AG20443 (cell line): ENCODE measurements at places on chromosomes 12 and 14.

DNA sequence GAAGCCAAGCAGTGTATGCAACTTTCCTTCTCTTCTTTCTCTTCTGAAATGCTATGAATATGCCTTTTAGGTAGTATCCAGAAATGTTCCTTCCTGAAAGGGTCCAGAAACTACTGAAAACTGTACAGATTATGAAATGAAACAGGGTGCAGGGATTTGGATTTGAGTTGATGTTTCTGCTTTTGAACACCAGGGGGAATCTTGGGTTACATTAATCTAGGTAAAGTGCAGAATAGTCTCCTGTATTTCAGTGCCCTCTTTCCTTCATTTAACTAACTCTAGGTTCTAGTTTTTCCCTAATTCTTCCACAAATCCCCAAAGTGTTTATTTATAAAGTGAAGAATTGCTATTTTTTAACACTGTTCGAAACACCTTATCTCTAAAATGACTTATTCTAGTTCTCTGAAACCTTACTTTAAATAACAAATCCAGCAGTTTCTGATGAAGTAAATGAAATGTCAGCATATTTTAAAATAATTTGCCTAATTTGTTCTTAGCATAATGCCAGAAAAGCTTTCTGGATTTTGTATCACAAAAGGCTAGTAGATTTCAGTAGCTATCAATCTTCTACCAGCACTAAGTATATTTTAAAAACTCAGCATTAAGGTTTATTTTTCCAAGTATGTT lies 111.9 kb downstream of the LRRK2 start:
- DNase-seq: peak; percentile 52

DNA sequence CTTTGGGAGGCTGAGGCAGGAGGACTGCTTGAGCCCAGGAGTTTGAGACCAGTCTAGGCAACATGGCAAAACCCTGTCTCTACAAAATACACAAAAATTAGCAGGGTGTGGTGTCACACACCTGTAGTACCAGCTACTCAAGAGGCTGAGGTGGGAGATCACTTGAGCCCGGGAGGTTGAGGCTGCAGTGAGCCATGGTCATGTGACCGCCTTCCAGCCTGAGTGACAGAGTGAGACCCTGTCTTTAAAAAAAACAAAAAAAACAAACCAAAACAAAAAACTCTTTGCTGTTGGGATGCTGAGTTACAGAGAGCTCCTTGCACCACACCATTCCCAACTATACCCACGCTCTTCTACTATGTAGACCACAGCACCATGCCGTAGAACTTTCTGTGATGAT lies 221.2 kb downstream of the PPM1H start:
- DNase-seq: no peak

DNA sequence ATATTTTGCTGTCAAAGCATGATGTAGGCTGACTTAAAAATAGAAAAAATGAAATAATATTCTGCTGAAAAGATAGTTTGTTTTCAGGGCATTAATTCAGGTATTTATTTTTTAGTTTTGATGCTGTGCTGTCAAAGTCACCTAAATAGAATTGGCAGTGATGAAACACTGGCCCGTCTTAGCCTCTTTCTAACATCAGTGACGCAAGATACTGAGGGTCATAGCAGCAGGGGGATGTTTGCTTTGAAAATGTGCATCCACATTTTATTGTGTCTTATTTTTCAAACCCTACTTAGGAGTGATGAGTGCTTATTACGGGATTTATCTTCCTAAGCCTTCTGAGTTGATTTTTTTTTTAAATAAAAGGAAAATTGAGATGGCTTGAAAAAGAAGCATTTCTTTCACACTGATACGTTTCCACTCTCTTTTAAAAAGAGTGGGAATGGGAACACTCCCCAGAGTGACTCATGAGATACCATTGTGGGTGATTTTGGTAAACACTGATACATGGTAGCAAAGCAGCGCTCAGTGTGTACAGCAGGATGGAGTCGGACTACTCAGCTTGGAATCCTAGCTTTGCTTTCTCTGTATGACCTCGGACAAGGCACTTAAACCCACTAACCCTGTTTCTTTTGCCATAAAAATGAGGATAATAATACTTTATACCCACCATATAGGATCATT lies 290.8 kb downstream of the ERC1 start:
- DNase-seq: peak; percentile 60

DNA sequence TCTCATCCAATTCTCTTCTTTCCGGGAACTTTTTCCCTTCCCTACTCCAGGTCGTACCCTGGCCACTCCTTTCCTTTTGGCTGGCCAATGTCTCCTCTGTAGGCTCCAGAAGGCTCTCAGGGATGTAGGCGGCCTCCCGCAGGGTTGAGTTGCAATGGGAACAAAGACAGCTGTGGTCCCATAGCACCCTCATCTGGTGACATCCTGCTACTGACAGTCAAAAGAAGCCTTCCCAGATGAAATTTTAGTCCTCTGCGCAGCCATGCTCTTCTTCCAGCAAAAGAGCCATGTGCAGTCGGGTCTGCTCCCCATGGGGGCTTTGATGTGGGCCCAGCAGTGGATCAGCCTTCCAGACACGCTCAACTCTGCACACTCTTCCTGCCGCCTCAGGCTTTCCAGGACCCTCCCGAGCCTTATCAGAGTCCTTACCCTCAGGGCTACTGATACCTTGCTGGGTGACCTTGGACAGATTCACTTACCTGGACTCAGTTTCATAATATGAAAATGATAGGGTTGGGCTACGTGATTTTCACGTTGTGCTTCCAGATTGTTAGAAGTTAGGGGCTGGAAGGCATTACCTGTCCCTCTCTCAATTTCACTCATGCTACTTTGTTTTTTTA lies 5.5 kb upstream of the CELA1 start:
- DNase-seq: peak; percentile 75

DNA sequence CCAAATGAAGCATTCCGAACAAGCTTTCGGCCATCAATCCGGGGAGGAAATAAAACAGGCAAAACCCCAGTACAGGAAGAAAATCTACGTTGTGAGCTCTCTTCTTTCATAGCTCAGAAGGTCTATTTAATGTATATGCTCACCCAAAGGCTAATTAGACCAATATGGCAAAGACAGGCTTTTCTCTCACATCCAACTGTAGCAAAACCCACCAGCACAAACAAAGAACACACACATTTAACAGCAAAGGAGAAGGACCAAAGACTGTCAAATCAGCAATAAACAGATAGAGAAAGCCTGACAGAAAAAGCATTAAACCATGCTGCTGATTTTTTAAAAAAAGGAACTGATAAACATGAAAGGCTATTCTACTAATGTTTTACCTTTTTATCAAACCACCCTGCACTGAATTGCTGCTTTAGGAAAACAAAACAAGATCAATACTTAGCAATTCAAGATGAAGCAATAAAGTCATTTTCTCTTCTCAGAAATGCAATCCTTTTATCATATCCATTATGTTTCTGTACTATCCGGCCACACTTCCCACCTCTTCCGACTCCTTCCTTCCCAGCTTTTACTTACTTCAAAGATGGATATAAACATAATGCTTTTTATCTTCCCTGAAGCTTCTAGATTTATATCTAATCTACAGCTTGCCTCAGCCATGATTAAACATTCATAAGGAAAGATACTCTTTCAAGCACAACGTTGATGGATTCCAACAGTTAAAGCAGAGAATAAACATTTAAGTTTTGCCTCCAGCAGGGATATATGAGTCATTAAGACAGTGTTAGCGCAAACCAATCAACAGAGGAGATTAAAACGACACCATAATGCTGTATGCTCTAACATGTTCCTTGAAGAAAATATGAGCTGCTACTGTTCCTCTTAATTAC lies 74.6 kb upstream of the BBS10 start:
- DNase-seq: no peak

- peak; percentile 89 for DNase-seq
Measured at GRCh38 chr14:77124345-77125280, 17.0 kb downstream of the ZDHHC22 start.

GRCh38 chr12:61654698-61655097 lies 605.5 kb upstream of the USP15 start:
- no peak for DNase-seq

GRCh38 chr14:78631551-78631950 lies 461.4 kb downstream of the NRXN3 start:
- DNase-seq: no peak

- no peak for DNase-seq
Measured at GRCh38 chr12:92030618-92031017, 115.0 kb downstream of the BTG1 start.

DNA sequence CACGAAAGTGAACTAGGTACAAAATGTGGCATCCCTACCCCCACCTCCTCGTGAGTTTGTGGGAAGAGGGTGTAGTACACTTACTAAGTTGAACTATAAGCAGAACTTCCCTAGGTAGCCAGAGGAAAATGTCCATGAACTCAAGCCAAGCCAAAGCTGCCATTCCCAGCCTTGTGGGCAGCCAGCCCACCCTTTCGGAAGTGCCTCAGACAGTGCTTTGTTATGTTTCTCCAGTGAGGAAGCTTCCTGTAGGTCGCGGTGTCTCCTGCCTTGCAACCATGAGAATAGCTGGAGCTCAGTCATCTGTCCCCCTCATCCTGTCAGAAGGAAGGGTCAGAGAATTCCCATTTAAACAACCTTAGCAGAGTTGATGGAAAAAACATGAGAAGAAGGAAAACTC lies 266.9 kb downstream of the DUSP6 start:
- DNase-seq: no peak

DNA sequence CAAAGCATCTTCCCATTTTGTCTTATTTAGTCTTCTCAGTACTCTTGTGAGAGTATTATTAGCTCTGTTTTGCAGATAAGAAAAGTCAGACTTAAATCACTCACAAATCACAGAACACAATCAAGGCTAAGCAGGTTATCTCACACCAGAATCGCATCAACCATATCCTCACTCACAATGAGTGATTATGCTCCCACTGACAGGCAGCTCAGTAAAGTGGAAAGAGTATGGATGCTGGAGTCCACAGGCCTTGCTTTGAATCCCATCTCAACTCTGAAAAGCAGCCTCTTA lies 43.1 kb downstream of the TTC7B start:
- no peak for DNase-seq
